ENCODE measurements at places on chromosomes 4 and X.

- no peak for DNase-seq
Observed at GRCh38 chrX:129574214-129574613, 34.2 kb downstream of the OCRL start.

DNA sequence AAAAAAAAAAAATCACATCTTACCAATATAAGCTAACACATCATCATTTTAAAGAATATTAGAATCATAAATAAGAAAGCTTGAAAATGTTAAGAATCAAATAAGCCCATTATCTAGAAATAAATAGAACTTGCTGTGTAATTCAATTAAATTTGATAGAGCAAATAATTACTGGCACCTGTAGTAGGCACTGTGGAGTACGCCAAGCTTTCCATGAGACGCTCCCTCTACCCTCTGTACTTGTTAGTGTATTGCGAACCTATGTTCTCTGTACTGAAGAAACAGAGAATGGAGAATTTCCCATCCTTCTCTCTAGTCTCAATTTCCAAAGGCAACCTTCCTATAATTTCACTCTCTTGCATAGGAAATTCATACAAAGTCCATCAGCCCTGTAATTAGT lies 61.7 kb upstream of the HAND2 start:
- DNase-seq: no peak

DNA sequence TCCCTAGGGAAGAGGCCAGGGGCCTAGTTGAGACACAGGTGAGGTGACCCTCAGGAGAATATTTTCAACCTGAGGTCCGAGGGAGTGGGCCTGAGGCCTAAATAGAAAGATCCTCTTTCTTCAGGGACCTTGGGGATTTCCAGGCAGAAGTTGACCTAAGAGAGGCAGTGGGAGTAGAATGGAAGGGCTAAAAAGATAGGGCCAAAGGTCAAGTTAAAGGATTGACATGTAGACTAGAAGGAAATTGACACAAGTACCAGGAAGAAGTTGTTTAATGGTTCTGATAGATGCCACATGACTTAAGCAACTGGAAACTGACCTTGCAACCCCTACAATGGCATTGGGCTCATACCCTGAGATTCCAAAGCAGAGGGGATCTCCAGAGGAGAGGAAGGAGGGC lies 76.9 kb downstream of the SHROOM3 start:
- DNase-seq: no peak

DNA sequence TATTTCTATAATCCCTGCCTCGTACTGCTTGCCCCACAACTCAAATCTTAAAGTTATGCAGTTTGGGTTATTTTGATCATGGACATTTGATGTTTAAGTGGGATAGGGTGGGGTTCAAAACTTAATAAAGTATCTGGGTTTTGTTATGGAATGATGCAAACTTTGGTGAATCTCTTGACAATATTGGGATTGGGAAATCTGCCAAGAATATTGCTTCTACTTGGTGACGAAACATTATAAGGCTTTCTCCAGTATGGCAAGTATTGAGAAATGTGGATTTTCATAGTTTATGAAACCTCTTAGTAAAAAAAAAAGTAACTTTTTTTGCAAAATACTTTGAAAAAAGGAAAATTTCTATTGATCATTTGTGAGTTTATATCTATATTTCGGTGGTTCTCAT lies 130.8 kb upstream of the SFRP2 start:
- DNase-seq: no peak

DNA sequence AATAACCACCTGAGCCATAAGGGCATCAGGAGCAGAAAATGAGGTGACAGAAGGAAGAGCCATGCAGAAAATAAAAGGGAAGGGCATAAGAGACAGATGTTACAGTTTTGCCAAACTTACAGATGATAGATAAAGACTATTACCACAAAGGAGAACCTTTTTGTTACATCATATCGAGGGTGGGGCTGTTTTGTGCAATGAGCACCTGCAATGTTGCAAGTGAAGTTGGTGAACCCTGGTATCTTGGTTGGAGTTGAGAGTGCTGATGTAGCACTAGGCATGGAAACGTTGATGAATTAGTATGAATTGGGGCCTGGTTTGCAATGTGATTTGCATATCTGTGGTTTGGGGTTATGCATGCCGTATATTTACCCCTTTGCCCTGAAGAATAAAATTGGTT lies 119.8 kb upstream of the TEX13D start:
- DNase-seq: no peak

DNA sequence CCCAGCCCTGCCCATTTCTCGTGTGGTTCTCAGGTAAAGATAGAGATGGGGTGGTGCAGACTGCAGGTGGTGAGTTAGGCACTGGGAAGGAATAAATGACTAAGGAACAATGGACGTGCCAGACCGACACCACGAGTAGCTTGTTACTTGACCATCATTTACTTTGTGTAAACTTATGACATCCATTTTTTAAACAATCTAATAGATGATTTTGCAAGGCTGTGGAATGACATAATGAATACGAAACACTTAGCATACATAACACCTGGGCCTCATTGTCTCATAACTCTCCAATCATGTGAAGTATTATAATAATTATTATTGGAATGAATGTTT lies 137.3 kb upstream of the CPEB2 start:
- no peak for DNase-seq
